ENCODE measurements at places on chromosomes 5 and 9.

DNA sequence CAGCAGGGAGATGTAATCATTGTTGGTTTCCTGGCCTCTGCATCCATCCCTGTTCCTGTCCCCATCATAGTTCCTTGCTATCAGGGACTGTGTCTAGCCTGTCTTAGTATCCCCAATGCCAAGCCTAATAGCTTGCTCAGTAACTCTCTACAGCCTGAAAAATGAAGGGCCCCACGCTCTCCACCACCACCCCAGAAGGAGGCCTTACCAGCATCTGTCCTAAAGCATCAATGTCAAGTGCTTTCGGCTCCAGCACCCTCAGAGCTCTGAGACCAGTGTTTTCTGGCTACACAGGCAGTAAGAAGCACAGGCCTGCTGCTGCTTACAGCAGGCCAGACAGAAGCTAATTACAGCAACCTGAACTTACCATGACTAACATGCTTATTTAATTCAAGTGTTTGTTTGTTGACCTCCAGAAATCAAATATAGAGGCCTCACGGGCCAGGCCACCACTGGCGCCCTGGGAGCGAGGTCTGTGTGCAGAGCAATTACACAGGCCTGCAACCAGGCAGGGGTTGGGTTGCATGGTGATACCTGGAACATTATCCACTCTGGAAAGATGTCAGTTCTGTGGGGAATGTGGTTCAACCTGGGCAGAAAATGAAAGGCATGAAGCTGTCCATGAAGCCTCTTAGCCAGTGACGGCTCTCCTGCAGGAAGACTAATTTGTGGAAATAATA is 124.3 kb downstream of the SLC1A3 start:
- DNase-seq = no peak

DNA sequence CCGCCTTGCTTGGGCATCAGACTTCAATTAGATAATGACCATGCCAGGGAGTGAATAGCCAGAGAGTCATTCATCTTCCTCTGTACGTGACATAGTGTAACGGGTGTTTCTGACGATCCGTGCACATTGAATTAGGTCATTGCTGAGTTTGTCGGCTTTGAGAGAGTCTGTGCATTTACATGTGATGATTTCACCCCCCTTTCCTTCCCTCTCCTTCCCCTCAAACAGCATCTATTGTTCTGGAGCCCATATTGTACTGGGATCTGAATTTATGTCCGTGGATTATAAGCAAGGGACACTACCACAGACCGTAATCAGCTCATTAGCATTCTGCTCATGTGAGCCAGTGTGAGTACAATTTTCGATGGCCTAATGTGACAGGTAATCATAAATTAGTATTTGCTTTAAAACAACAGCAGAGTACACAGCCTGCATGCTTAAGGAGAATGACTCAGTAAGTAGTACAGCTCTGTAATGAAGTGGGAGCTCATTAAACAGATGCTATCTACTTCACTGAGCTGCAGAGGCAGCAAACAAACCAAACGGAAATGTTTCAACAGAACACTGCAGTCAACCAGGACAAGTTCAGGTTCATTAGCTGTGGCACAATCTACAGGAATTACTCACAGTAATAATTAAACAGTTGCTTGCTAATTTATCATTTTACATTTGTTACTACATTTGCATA is 302.1 kb downstream of the CSNK1G3 start:
- DNase-seq = no peak

DNA sequence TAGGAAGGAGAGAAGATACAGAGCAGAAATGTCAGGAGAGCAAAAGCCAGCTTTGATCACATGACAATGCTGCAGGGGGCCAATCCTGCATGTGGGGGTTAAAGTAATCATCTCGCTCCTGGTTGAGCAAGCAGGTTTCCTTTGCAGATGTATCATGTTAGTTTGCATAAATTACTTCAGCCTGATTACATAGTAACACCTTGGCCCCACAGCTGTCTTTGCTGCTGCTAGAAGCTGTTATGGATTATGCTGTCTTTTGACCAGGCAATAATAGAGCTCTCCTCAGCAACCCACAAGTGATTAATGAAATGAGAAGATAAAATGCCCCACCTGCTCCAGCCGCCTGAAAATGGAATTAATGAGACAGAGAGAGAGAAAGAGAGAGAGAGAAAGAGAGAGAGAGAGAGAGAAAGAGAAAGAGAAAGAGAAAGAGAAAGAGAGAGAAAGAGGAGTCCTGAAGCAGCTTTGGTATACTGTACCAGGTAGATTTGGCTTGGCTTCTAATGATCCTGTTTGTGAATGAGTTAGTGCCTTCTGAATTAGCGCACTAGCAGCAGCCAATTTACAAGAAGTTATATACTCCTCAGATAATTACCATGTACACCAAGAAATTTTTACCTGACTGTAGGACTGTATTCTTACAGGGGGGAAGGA is 174.3 kb upstream of the RORB start:
- no peak for DNase-seq

- DNase-seq = no peak
Measured at GRCh38 chr9:111037708-111038330, 451 bp downstream of the LPAR1 start.

Measured in activated CD8-positive, alpha-beta memory T cell treated with anti-CD3 and anti-CD28 coated beads for 24 hours (primary cell).